ENCODE measurements at places on chromosomes 12 and 14.

GRCh38 chr14:24670594-24670993 is 36.6 kb upstream of the GZMB start:
- DNase-seq = no peak

DNA sequence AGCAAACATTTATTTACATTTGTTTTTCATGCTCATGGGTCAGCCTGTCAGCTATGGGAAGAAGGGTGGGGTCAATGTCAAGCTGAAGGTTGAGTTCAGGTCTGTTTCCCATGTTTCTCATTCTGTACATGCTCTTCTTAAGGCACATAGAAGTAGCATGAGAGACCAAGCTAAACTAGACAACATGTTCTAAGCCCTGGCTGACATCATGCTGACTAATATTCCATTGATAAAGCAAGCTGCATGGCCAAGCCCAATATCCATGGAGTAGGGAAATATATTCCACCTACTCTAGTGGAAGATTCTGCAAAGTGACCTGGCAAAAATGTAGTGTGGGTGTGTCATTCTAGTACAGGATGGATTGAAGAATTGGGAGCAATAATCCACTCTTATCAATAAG is 44.1 kb downstream of the PLXNC1 start:
- DNase-seq = no peak

- no peak for DNase-seq
These were observed 105.5 kb downstream of the GXYLT1 start for GRCh38 chr12:42039176-42039575.

DNA sequence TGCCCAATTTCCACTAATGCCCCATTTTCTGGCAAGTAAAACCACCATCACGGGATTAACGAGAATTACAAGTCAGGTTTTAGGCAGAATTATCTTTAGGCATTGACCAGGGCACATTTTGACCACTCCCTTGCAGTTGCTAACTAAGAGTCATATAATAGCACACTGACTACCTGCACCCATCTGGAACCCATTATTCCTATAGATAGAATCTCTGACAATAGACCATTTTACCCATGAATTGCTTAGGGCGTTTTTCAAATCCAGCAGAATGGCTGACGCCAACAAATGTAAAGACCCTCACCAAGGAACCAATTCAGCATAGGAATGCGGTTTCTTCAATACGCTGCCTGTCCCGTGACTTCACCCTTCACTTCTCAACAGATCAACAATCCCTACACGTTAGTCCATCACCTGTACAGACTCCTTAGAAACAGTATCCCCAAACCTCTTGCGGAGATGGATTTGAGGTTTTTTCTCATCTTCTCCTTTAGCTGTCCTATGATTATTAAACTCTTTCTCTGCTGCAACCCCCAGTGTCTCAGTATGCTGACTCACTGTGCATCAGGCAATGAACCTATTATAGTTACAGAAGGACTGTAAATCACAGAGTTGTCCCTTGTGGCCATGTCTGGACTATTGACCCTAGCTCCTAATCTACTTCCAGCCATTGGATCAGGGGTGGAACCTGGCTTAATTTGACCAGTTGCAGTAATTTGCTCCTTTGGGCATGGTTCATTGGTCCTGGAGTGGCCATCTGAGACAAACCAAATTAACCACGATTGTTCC is 177.3 kb upstream of the PLXNC1 start:
- no peak for DNase-seq

- no peak for DNase-seq
These were observed 101.1 kb downstream of the B4GALNT3 start for GRCh38 chr12:560691-561390.

GRCh38 chr12:107242189-107242588 is 148.8 kb upstream of the CRY1 start:
- no peak for DNase-seq

- DNase-seq = no peak
These were observed 13.1 kb downstream of the LDHB start for GRCh38 chr12:21644516-21644915.

DNA sequence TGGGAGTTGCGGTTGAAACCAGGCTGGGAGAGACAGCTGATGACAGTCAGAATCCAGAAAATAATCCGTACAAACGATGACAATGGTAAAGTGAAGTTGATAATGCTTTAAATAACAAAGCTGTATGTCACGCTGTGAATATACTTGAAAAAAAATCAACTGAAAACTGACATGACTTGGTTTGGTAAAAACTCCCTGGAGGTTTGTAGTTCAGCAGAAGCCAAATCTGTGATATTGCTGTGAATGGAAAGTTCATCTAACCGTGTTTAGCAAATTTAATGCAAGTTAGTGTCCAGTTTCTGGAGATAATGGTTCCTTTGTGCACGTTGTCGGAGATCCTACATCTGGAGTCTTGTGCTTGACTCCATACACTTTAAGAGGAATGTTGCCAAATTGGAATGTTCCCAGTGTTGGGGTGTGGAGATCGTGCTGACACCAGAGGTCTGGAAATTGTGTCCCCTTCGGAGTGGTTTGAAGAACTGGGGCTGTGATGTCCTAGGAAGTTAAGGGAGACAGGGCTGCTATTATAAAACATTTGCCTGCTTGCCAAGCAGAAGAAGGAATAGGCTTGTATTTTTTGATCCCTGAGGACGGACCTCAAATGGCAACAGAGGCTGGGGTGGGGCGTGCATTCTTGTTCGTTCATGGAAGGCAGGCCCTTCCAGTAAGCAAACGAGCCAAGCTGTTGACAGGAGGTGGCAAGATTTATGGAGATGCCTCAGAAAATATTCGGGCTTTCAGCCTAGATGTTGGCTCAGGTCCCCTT is 30.6 kb downstream of the PPFIBP1 start:
- no peak for DNase-seq

- DNase-seq = no peak
These were observed 11.3 kb upstream of the DACT1 start for GRCh38 chr14:58626431-58626831.

- no peak for DNase-seq
These were observed 926.6 kb downstream of the VRK1 start for GRCh38 chr14:97723819-97724218.

- DNase-seq = no peak
These were observed 514.6 kb upstream of the FBXO33 start for GRCh38 chr14:39946807-39947206.

- no peak for DNase-seq
These were observed 31.5 kb downstream of the TMEM63C start for GRCh38 chr14:77212943-77213678.

DNA sequence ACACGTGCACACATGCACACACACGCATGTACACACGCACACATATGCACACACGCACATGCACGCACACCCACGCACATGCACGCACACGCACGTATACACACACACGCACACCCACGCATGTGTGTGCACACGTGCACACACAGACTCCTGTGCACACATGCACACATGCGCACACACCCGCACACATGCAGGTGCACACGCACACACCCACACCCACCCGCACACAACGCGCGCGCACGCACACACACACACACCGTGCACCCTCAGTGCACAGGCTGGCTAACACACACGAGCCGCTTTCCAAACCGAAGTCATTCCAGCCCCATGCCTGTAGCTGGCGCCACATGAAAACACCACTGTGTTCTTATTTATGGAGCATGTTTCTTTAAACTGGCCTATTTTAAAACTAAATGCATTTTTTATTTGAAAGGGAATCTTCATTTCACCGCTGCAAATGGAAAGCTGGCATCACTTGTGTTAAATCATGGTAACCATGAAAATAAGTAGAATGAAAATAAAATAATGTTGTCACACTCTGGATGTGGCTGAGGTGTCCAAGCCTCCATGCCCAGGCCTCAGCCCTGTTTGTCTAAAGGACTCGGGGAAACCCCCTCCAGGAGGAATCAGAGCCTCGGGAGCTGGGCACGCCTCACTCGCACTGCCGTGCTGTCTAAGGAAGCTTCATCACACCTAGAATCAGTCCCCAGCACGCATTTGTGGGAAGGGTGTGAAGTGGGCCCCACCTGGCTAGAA is 45.1 kb downstream of the GALNT9 start:
- no peak for DNase-seq

GRCh38 chr14:39267608-39268005 is 33.9 kb downstream of the MIA2 start:
- DNase-seq = no peak

DNA sequence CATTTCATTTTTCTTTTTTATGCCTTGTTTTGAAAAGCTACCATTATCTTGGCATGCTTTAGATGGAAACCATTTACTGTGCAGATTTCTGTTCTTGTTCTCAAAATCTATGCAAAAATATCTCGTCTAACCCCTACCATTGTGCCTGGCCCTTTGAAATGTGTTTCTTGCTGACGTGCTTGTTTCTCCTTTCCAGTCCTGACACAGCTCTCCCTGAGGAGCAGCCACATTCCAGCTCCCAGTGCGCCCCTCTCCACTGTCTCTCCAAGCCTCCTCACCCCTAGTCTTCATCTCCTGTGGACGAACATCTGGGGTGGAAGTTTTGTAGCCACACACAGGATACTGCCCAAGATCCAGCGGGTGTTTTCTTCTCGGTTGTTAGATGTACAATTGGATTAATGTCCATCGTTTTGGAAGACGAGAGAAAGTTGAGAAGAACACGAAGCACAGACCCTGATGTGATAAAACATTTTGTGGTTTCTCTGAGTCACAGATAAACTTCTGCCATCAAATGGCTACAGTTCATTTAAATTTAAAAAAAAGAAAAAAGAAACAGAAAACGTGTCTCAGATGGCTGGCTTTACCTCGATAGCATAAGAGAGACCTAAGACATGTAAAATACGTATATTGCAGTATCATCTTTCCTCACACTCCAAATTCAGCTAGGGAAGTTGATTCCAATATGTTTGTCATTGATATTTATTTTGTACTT is 21.9 kb upstream of the FGD4 start:
- DNase-seq = no peak

GRCh38 chr12:42332301-42333285 is 6.6 kb downstream of the PPHLN1 start:
- DNase-seq = no peak

DNA sequence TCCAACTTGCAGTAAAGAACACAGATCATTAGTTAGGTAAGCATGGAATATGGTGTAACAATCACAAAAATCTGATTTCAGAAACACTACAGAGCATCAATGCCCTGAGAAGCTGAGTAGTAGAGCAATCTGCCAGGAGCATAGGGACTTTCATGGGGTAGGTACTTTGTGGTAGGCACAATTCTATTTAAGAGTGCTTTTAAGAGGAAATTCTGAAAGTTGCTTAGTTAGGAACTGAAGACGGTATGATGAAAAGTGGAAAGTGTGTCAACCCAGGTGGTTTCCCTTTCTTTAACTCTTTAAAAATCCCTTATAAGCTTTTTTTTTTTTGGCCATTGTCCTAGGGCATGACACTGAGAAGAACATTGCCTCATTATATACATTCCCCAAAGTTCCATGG is 535.7 kb upstream of the FBXO33 start:
- DNase-seq = no peak

DNA sequence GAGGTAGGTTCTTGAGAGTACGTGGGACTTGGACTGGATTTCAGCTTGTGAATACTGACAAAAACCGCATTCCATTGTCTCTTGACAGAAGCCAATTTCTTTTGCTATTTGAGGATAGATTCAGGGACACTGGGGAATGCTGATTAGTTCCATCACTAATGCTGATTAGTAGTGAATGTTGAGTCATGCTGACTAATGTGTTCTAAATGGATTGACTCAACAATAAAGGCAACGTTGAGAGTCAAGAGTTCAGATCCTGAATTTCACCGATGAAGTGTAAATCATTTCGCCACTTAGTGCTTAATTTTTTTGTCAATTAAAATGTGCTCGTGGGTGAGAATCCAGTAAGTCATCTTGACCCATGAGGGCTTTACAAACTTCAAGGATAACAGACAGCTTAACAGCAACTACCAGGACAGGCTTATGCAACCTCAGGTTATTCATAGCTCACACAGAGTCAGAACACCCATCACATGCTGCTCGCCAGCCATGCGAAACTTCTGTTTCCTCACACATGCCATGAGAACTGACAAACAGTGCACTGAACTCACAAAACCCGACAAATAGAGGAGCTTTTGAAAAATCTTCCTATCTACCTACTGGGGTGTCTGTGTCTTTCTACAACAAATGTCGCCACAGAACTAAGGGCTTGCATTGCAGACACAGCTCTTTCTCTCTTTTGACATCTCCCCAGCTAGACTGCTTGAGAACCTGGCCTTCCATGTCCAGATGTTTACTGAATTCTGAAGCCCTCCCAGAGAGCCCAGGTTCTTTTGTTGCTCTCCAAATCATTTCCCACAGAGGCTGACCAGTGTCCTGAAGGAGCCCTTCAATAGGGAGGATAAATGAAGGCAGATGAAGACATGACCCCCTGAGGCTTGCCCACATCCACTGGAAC is 316.4 kb downstream of the ZFP36L1 start:
- DNase-seq = no peak

DNA sequence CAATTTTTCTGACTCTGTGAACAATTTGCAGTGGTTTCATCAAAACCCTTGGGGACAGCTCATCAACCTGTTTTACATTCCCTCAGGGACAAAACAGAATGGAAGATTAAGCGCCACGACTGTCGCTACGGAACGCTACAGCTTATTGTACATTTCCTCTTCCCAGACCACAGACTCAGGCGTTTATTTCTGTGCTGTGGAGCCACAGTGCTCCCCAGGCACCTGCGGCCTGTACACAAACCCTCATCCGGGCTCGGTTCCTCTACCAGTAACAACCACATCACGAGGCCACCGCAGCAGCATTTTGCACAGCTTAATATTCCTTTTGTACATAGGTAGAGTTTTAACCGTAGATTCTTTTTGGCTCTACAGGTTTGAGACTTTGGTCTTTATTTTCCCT is 397.4 kb upstream of the OR4E1 start:
- no peak for DNase-seq

Measured in activated CD8-positive, alpha-beta memory T cell treated with anti-CD3 and anti-CD28 coated beads for 1 hour (primary cell).